ENCODE measurements at places on chromosomes 5 and 9.
A peak's percentile ranks its signal among the peaks of the same experiment; 100 is the strongest.

- DNase-seq: no peak
Measured at GRCh38 chr9:89743573-89744254, 138.9 kb downstream of the GADD45G start.

GRCh38 chr5:145942749-145943148 lies 6.4 kb downstream of the SH3RF2 start:
- no peak for DNase-seq

- DNase-seq: no peak
Measured at GRCh38 chr5:34499001-34499734, 157.0 kb upstream of the RAI14 start.

DNA sequence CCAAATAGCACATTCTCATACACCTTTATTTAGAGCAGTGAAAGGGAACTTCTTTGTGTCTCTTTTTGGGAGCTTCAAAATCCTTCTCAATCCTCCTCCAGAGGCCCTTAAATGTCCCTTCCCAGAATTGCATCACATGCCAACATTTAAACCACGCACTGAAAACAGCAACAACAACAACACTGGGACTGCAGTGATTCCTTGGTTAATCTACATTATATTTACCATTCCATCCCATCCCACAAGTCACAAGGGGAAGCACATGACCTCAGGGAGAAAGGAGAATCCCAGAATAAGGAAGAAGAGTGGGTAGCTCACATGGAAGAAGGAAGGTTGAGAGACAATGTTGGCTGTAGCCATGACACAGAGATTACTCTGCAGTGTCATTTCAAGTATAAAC lies 41.1 kb downstream of the ELOVL7 start:
- DNase-seq: no peak

DNA sequence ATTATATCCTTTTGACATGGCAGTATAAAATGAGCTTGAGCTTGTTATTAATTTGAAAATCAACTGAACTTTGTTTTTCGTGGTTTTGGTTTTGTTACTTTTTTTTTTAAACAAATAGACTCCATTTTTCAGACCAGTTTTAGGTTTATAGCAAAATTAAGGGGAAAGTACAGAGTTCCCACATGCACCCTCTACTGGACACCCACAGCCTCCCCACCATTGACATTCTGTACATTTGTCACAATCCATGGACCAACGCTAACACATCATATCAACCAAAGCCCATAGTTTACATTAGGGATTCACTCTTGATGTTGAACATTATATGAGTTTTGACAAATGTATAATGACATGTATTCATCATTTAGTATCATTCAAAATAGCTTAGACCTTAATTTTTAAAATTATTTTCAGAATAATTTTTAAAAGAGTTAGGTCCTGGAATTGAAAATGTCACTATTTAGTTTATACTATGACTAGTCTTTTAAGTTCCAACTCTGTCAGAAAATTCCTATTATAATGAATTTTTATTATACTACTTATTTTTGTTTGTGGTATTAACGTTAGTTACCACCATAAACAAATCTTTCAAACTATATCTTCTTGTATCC lies 35.3 kb upstream of the JMY start:
- no peak for DNase-seq

GRCh38 chr9:101463397-101463796 lies 27.8 kb upstream of the ALDOB start:
- DNase-seq: no peak

DNA sequence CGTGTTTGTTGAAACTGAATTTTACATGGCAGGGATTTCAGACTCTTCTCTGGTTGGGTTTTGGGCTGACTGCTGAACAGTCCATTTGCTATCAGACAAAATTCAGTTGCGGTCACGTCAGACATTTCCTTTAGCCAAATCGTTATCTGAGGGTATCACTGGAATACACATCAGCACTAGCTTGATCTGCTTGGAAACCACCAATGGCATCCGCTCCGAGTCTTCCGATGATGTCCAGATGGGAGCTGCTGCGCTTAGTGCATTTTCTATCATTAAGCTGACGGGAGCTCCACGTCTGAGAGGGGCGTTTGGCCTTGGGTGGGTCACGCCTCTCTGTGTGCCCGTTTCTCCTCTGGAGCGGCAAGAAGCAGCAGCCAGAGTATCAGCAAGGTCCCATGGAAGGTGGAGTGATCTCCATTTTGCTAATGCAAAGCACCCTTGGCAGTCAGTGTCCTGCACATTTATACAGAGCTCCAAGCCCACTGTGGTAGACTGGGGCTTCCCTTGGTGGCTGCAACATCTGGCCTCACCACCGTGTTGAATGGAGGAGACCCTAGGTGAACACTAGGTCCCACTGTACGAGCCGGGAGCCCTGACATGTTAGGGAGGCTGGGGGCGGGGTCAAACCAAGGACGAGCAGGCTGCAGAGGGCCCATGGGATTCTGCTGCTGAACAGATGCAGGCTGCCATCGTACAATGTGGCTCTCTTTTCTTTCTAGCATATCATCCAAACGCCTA lies 134.6 kb upstream of the PHYKPL start:
- DNase-seq: no peak

- DNase-seq: no peak
Measured at GRCh38 chr9:113887436-113887835, 11.3 kb downstream of the ZNF618 start.

- DNase-seq: no peak
Measured at GRCh38 chr5:160843240-160843639, 8.8 kb downstream of the ATP10B start.

GRCh38 chr5:158857976-158858375 lies 241.7 kb downstream of the EBF1 start:
- DNase-seq: no peak

GRCh38 chr5:157915638-157916037 lies 56.7 kb upstream of the CLINT1 start:
- peak; percentile 89 for DNase-seq

DNA sequence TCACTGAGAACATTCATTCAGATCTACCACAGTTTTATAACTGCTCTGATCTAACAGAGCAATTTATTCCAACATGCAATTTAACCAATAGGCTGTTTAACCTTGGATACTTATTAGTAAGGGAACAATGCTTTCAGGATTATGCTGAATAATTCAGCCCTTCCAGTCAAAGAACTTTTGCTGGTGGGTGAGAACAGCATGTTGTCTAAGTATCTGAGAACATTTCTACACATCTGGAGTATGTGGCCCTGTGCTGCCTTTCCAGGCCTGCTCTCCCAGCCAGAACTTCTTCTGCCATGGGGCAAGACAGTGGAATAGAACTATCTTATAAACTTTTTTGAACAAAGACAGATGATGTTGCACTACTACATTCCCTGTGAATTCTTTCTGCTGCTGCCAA lies 55.8 kb downstream of the NFIB start:
- DNase-seq: no peak

DNA sequence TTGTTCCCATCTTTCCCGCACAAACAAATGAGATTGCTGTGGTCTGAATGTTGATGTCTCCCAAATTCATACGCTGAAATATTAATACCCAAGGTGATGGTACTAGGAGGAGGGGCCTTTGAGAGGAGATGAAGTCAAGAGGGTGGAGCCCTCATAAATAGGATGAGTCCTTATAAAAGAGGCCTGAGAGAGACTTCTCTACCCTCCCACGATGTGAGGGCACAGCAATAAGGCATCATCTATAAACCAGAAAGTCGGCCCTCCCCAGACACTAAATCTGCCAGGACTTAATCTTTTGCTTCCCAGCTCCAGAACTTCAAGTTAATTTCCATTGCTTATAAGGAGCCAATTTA lies 170.4 kb downstream of the CTNND2 start:
- no peak for DNase-seq

GRCh38 chr5:134227259-134227658 lies 1.4 kb upstream of the PPP2CA start:
- no peak for DNase-seq

DNA sequence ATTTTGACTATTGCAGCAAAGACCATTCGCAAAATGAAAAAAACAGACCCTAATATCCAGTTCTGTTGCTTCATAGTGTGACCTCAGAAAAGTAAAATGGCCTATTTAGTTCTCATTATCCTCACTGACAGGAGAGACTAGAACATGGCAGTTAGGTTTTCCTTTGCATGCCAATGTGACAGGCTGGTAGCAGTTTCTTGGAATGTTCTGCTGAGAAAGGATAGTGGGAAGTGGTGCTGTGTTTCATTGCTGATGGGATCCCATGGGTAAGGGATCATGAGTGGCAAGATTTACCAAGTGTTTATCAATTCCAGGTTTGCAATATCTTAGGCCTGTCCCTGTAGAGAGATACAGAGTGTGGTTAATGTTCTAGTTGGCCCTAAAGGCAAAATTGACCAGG lies 88.5 kb downstream of the ACER2 start:
- DNase-seq: no peak

DNA sequence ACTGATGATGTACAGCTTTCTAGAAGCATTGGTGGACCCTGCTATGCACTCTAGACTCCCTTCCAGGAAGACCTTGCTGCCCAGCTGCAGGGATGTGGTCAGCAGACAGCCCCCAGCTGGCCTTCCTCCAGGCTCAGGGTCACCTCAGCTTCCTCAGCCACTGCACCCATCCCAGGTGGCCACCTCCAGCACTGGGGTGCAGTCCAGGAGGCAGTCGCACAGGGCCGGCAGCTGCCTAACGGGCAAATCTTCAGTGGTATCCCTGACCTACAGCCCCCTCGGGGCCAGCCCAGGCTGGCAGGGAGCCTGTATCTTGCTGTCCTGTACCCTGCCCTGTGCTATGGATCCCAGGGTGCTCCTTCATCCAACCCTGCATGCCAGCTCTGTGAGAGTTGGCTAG lies 81.8 kb downstream of the GADD45G start:
- DNase-seq: no peak

DNA sequence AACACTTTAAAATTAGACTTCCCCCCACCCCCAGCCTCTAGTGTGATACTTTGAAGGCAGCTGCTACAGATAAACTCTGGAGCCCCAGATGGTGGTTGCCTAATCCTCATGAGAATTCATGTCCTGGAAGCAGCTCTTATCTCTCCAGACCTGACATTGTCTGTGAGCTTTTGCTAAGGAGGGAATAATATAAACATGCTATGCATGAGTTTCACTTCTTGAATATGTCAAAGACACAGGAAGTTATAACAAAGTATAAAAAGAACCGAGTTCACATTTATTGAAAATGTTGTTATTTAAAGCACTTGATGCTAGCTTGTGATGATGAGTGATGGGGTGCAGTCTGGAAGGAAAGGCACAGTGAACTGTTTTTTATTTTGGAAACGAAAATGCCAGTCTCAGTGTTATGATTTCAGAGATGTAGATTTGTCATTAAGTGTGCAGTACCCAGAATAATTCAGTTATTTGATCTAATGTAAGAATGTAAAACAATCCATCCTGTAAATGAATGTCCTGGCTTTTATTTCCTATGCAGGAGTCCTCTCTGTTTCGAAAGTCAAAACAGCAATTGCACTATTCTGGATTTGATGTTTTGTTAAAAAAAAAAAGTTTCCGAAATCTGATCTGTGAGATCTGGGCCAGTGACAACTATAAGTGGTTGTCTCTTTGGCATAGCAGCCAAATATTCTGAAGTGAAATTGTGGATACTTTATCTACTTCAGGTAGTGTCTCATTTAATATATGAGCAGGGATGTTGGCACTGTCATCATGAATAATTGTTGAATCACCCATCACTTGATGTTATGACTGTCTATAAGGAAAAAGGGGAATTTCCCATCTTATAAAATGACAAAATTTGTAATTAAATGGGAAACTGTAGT lies 77.0 kb downstream of the ZCCHC7 start:
- DNase-seq: no peak

DNA sequence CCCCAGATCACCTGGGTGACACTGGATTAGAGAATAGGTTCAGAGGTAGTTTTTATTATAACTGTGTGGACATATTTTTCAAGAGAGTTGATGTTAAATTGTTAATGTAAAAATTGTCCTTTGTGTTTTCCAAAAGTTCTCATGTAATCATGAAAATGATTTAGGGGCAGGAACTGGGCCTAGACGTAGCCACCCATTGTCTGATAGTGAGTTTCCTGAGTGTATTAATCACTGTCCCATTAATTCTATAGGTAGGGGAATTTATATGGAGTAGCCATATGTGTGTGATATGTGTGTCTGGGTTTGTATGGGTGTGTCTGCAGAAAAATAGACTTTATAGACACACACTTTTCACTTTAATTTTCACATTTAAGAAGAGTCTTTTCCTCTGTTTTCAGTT lies 144.6 kb upstream of the RAI14 start:
- no peak for DNase-seq
